NCI-H187 (cell line): ENCODE measurements at places on chromosomes 2 and 18.

- no peak for DNase-seq
Measured at GRCh38 chr2:202327858-202328257, 48.3 kb upstream of the BMPR2 start.

DNA sequence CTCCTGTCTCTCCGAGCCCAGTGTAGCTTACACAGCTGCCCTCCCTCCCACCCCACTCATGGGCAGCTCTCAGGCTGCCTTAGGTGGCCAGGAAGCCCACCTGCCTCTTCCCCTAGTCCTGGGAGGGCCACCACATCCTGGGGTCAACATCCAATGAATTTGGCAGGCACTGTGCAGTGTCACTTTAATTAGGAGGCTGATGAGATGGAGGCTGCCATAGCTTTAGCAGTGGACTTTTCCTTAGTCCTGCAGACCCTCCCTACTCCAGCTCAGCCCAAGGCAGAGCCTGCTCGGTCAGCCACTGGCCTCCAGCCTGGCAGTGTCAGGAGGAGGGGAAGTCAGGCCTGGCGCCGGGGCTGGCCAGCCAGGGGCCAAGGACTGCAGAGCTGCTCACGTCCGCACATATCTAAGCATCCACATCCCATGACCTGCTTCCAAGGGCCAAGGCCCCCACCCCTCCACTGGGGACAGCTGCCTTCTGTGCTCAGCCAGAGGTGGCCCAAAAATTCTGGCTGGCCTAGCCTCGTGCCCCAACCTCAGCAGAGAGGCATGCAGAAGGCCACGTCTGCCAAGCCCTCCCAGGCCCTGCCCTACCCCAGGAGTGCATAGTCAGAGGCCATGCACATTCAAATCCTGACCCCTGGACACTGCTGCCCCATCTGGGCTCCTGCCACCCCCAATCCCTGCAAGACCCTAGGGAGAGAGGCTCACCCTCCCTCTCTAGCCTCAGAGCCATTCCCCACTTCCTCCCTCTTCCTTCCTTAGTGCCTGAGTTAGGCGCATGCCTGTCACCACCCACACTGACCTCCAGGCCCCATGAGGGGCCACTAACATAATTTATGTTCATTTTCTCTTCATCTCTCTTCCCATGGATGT lies 33.1 kb downstream of the ADRA2B start:
- no peak for DNase-seq

DNA sequence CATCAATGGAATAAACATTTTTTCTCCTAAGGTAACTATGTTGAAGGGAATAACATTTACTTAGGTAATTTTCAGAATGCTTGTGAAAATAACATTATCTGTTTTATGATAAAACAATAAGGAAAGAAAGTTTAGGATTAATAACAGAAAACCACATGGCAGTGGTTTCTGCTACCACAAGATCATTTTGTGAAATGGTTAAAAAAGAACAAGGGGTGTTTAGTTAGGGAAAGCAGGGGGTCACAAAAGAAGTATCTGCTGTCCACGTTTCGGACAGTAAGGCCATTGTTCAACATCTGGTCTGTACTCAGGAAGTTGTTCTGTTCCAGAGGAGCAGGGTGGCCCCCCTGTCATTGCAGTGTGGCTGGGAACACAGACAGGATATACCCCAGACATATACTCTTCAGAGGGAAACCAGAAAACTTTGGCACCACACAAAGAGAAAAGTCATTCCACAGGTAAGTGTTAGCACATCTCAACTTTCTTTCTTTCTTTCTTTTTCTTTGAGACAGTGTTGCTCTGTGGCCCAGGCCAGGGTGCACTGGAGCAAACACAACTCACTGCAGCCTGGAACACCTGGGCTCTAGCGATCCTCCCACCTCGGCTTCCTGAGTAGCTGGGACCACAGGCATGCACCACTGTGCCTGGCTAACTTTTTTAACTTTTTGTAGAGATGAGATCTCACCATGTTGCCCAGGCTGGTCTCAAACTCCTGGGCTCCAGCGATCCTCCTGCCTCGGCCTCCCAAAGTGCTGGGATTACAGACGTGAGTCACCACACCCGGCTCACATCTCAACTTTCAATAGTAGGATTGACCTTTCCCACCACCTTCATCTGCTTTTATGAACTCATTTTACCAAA lies 14.8 kb upstream of the ARL5A start:
- DNase-seq, result no peak

GRCh38 chr2:43905871-43906270 lies 67.1 kb downstream of the ABCG8 start:
- DNase-seq, result no peak

GRCh38 chr18:63972002-63972376 lies 2.1 kb downstream of the SERPINB8 start:
- no peak for DNase-seq

DNA sequence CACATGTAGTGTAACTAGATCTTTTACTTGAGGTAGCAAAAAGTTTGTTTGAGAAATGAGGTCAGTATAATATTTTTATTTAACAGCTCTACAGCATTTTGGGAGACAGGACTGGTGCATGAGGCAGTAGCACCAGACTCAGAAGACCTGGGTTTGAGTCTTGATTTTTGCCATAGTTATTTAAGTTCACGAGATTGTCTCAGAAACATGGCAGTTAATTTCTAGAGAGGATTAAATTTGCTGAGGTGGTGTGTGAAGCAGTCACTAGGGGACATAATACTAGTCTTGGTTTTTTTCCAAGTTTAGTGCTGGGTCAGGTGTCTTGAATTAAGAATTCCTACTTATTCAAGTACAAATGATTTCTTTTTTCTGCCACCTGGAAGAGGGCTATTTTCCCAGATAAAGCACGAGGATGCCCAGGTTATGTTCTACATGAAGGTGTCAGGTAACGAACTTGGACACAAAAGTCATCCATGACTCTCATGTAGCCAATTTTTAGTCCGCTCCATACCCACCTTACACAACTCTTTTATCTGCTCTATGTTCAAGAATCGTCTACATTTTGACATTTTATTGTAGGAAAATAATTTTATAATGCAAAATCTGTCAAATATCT lies 1.4 kb downstream of the MARCHF7 start:
- DNase-seq, result no peak

GRCh38 chr2:239290618-239291474 lies 110.0 kb downstream of the HDAC4 start:
- DNase-seq, result no peak

GRCh38 chr2:20451341-20451740 lies 4.5 kb downstream of the RHOB start:
- DNase-seq, result no peak
